Urinary bladder (tissue), 4 donors: ENCODE measurements at places on chromosomes 16 and 17. TPM values are rescaled to one million over a fixed set of nuclear protein-coding genes. Genes with fewer than 3 reads are reported as not detected.

The ADAM11 gene
- polyA plus RNA-seq = 0.81 TPM

The WSCD1 gene
- 2.8 TPM for polyA plus RNA-seq

The CA5A gene
- polyA plus RNA-seq = not detected

The PPP4C gene
- 93.8 TPM for polyA plus RNA-seq
